ENCODE measurements at places on chromosomes 2 and 18.

DNA sequence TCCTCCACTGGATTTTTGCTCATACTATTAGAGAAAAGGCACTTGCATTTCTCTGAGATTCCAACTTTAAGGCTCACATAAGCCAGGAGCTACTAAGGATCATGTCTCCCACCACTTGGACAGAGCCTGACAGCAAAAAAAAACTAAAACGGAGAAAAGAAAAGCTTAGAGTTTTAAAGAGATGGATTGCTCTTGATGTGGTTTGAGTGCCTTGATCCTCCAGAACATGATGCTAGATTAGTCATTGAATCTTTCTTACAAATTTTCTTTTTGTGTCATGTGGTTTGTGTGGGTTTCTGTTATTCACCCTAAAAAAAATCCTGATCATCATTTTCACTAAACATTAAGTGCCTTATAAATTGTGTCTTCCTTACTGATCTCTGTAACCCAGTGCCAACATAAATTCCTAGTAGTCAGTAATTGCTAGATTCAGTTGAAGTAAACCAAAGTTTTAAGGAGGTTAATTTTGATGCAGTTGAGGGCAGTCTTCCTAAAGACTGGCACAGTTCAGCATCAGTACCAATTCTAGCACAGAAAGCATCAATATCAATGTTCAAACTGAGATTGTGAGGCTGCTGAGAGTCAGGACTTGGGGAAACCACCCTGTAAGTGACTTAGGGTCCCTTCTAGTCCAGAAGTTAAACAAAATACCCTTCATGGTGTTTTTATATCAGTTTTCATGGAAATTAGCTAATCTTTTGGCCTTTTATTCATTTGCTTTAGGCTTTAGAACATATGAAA lies 206.3 kb downstream of the RAD51AP2 start:
- DNase-seq = no peak

- DNase-seq = no peak
These were observed 3.7 kb downstream of the PLEK start for GRCh38 chr2:68368654-68369336.

DNA sequence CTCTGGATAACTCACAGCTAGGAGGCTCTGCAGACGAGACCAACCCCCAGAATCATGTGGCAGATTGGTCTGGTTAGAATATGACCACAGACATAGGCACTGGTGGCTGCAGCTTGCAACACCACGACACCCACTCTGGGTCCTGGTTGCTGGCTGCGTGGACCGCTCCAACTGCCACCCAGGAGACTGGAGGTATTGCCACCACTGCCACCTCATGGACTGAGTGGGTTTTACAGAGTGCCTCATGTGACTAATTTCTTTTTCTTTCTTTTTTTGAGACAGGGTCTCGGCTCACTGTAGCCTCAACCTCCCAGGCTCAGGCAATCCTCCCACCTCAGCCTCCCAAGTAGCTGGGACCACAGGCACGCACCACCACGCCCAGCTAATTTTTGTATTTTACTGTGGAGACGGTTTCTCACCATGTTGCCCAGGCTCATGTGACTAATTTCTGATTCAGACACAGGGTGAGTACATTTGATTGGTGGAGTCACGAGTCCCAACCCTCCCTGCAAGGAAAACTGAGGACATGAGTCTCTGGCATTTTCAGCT lies 29.9 kb upstream of the NT5DC4 start:
- peak; percentile 31 for DNase-seq

- no peak for DNase-seq
These were observed 32.2 kb upstream of the GBX2 start for GRCh38 chr2:236200378-236200777.

GRCh38 chr2:105977212-105977611 lies 216.9 kb downstream of the UXS1 start:
- DNase-seq = no peak

DNA sequence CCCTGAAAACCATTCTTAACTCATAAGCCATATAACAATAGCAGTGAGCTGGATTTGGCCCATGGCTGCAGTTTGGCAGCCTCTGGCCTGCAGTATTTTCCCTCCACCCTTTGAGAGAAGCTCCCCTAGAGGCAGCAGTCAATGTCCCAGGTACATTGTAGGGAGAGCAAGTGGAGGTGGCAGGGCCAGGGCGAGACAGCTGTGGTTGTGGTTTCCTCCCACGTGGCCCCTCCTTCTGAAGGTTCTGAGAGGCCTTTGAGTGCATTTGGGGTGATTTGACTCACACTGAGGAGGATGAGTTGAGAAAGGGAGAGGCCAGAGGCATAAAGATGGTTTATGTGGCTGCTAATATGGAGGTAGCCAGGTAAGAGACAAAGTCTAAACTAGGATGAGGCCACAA lies 45.5 kb upstream of the LDAH start:
- peak; percentile 67 for DNase-seq

- no peak for DNase-seq
These were observed 66.2 kb downstream of the CYP26B1 start for GRCh38 chr2:72081451-72081850.

DNA sequence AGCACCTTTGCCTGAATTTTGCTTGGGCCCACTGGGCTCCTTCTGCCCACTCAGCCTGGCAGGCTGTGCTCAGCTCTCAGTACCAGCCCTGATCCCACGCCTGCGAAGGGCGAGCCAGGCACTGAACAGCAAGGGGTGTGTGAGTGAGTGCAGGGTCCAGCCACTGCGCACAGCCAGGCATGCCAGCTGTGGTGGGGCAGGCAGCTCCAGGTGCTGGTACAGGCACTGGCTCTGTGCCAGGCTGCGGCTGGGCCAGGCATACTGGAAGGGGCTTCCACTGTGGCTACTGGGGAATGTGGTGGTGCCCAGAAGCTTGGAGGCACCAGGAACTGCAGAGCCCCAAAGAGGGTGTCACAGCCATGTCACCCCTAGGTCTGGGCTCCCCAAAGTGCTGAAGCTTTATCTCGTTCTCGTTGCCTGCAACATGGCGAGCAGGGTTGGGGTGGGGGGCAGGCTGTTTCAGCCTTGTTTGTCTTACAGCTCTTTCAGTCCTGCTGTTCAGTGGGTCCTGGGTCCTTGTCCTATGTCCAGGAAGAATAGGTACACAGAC lies 8.8 kb downstream of the DYSF start:
- DNase-seq = no peak

- DNase-seq = no peak
These were observed 5.0 kb upstream of the OSR1 start for GRCh38 chr2:19363474-19363778.

GRCh38 chr2:197669077-197669476 lies 6.3 kb downstream of the RFTN2 start:
- DNase-seq = no peak

- no peak for DNase-seq
These were observed 109.1 kb downstream of the CYP26B1 start for GRCh38 chr2:72038524-72038923.

- no peak for DNase-seq
These were observed 24.2 kb downstream of the CTIF start for GRCh38 chr18:48563027-48563426.

GRCh38 chr2:233053928-233054784 lies 6.0 kb upstream of the INPP5D start:
- peak; percentile 75 for DNase-seq

GRCh38 chr2:74497777-74498499 lies 1.5 kb downstream of the LBX2 start:
- no peak for DNase-seq

- DNase-seq = no peak
These were observed 305.4 kb downstream of the AFF3 start for GRCh38 chr2:99836690-99837605.

GRCh38 chr2:224887141-224887540 lies 155.1 kb downstream of the DOCK10 start:
- no peak for DNase-seq

- DNase-seq = no peak
These were observed 62.0 kb downstream of the TPGS2 start for GRCh38 chr18:36766836-36767235.

DNA sequence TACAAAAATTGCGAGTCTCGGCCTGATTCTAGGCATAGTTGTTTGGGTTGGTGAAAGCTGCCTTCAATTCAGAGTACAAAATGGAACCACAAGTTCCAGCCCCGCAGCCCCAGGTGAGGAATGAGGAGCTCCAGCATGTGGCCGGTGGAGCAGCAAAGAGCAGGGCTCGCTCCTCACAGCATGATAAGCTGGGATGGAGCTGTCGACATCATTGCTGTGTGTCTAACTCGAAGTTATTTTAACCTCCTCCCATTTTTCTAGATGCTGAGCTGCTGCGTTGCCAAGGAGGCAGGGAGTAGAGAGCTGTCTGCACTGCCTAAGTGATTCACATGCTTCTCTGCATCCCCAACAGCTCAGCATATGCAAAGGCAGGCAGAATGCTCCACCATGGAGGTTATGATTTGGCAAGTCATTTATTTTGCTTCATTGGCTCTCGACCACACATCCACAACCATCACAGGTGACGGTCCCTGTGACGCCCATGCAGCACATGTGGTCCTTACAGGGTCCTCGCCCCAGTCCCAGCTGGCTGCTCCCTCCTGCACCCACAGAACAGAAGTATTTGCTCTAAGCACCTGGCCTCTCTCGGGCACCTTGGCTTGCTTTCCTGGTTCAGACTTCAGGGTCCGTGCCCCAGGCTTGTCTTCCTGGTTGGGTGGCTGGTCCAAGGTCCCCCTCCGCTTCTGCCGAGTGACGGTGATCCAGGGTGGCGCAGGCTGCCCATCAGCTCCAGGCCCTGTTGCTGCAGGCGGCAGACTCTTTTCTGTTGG lies 66.0 kb upstream of the MGAT4A start:
- no peak for DNase-seq

- no peak for DNase-seq
These were observed 5.5 kb downstream of the NPC1 start for GRCh38 chr18:23580677-23581367.

GRCh38 chr2:100392715-100393114 lies 24.8 kb downstream of the CHST10 start:
- DNase-seq = no peak

- no peak for DNase-seq
These were observed 97.8 kb downstream of the VSNL1 start for GRCh38 chr2:17638196-17638743.

- DNase-seq = no peak
These were observed 273.5 kb upstream of the ATP5MC3 start for GRCh38 chr2:175454953-175455389.

DNA sequence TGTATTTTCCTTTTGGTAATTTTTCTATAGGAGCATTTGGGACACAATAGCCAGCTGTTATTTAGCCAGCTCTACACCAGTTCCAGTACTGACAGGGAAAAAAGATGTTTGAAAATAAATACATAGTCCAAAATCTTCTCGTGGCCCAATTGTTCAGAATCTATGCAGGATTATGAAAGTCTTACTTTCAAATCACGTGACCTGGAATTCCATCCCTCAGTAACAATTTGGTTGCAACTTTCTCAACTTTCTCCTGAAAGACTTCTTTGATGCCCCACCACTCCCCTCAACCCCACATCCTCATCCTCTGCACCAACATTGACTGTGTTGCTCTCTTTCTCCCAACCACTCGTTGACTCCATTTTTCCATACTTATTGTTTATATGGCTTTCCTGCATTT lies 539.0 kb downstream of the LRP1B start:
- DNase-seq = no peak

DNA sequence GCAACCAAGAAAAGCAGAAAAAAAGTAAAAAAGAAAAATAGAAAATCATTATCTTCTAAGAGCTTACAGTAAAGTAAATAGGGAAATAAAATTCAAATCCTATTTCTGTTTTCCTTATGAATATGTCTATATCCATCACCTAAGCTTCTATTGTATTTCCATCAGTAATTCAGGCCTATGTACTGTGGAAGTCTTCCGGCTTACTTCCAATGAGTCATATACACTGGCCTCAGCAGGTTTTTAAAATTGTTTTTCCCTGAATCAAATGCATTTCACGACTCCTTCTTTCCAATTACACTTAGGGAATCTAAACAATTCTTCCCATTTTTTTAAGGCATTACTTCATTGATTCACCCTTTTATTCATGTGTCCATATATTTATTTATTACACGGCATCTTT lies 164.7 kb downstream of the CCDC102B start:
- no peak for DNase-seq

GRCh38 chr18:33841221-33841967 lies 263.4 kb downstream of the ASXL3 start:
- no peak for DNase-seq

DNA sequence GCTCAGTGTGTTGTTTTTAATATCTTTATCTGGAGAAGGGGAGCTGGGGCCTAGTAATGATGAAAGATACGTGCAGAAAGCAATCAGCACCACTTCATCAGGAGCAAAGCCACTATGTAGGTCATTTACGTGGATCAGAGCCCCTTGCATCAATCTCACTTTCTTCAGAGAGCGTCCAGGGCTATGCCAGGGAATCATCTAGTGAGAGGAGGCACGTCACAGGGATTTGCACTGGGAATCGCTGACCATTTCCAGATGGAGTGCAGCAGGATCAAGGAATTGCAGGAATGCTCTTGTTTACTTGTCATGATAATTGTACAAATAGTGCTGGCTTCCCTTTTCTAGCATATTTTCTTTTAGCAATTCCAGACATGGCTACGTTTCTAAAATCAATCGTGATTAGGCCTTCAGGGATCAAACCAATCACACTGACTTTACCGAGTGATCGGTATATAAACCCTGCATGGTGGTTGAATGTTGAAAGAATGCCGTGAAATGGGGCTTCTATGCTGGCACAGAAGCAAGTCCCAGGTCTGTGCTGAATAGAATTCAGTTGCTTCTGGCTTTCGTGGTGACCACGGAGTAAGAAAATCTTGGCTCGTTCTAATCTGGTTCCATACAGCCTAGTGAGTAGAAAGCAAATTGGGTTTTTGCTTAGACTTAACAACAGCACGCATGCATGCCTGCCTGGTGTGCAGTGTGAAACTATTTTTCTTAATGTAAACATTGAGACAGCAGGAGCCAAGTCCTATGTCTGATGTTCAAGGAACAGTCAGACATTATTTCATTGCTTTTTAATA lies 122.8 kb downstream of the TMEM200C start:
- DNase-seq = no peak

DNA sequence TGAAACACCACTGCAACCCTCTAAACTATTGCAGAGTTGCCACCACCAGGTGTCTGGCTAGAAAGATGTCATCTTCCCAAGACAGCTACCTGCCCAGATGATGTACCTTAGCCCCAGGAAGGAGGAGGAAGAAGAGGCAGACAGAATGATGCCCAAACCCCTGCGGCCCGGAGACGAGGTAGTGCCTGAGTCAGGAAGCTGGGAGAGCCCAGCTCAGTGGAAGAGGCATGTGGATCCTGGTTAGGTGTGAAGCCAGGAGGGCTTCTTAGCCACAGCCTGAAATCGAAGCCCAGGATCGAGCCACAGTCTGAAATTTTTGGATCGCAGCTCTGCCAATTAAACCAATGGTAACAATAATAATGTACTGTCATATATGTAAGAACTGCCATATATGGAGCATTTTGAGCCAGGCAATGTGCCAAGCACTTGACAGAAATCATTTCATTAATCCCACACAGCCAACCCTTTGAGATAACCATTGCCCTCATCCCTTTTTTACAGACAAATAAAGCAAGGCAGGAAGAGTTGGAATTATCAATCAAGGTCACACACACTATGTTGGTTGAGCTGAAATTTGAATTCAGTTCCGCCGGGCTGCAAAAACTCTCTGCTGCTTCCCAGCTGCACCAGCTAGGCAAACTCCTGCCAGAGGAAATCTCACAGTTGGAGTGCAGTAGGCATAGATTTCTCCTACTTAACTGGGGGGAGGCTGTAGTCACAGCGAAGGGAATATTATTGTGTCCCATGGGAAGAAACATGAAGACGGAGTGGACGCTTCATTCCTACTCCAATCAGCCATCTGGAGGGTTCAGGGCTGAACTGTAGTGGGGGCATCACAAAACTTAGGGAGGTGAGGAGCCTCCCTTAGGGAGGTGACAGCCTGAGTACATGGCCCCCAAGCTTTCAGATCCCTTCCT lies 19.4 kb upstream of the CYP1B1 start:
- no peak for DNase-seq

GRCh38 chr2:47038656-47039488 lies 116.2 kb downstream of the STPG4 start:
- DNase-seq = no peak

- DNase-seq = no peak
These were observed 47.4 kb upstream of the ANKRD44 start for GRCh38 chr2:197357986-197358385.

Measured in stimulated activated CD4-positive, alpha-beta T cell treated with anti-CD3 and anti-CD28 coated beads, TNF-alpha, amount 100 ng/mL, for 24 hours (primary cell).